ENCODE measurements at places on chromosomes 5 and 9.

GRCh38 chr5:146475190-146475780, 28.2 kb downstream of the TCERG1 start:
- no peak for DNase-seq

DNA sequence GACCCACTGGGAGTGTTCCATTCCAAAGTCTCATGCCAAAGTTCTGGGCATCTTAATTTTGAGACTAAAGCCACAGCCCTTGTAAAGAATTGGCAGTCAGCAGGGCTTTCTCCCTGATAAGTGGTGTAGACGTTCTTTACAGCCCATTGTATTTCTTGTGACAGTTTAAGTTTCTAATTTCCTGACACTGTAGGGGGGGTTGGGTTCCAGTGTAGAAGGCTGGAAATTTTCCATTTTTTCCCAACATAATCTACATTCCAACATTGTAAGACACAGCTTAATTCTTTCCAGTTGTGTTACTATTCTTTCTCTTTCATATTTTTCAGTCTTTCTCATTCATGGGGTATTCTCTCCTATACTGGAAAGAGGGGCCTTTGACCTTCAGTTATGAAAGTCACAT, 121.1 kb downstream of the FBXL7 start:
- DNase-seq = no peak

DNA sequence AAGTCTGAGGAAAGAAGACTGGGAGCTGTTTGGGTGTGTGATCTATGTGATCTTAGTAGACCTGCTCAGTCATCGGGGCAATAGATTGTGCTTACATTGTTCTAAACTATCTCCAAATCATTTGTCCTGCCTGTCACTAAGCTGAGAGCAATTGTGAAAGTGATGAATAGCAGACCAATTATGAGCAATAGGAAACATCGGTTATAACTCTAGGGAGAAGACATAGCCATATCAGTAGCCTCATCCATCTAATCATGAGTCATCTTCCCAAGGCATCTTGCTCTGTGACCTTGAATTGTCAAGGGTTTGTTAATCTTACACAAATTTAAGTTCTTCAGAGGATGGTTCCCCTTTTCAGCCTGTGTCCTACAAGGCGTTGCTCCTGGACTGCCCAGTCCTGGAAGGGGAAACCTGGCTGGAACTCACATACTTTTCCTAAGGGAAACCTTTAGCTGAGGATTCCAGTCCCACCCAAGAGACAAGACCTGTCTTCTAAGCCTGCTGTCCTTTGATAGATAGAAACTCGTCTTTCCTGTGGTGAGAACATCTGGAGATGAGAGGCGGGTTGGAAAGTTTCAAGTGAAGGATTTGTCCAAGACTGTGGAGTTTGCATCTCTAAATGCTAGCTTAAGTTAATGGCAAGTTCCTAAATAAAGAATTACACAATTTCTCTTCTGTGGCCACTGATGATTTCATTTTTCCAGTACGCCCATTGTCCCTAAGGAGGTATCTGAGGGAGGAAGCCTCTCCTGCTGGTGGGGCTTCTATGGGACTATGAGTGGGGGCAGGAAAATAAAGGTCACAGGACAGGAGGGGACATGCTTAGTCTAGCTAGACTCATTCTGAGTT, 53.9 kb upstream of the TRIM32 start:
- DNase-seq = no peak

DNA sequence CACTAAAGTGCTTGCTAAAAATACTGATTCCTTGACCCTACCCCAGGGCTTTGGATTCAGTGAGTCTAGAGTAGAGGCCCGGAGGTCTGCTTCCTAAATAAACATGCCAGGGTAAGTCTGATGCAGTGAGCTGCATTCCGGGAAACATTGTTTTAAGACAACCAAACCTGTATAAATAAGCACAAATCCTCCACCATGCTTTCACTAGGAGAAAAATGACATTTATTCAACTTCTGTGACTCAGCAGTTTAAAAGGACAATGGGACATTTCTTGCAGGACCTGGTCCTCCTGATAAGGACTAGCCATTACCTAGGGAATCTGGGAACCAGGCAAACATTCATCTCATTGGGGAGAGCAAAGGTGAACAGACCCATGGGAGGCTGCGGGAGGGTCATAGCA, 335.3 kb downstream of the MLLT3 start:
- DNase-seq = no peak

- DNase-seq = peak; percentile 91
These were observed at the start of gene HK3 for GRCh38 chr5:176899296-176899891. Gene HK3 (minus strand): TSS chr5:176899346. CDS start chr5:176896159, 3,187 bp downstream.

DNA sequence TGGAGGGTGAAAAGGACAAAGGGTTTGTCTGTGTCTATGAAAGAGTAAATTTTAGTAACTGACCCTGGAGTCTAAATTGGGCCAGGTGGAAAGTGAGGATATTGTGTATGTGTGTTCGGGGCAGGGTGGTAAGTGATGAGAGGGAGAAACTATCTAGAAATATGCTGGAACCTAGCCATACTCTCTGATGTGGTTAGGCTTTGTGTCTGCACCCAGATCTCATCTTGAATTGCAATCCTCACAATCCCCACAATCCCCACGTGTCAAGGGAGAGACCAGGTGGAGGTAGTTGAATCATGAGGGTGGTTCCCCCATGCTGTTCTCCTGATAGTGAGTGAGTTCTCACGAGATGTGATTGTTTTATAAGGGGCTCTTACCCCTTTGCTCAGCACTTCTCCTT, 60.6 kb downstream of the COMMD10 start:
- DNase-seq = no peak

DNA sequence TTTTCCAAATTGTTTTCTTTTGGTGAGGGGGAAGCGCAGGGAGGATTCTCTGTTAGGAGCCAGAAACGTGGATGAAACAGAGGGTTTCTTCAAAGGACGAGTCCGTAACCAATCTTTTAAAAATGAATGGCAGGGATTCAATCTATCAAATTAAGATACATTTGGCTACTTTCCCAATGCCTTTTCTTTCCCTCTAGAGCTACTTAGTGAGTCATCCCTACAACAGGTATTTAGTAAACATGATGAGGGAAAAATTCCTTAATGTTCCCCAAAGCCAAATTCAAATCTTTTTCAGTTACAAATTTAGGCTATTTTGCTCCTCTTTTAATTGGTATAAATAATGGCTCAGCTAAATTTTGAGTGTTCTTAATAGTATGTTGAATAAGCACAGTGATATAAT, 366.4 kb upstream of the RIOK2 start:
- DNase-seq = no peak

DNA sequence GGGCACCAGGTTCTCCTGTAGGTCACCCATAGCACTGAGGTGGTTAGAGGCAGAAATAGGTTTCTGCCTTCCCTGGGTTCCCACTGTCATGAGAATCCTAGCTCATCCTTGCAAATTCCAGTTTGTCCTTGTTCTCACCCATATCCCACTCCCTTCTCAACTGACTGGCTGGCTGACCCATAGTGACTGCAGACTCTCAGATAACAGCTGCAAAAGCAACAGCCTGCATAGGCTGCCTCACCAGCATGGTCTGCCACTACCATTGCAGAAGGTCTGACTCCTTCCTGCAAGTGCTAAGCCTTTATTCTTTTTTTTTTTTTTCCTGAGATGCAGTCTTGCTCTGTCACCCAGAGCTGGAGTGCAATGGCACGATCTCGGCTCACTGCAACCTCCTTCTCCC, 194.0 kb downstream of the SEMA6A start:
- DNase-seq = no peak

DNA sequence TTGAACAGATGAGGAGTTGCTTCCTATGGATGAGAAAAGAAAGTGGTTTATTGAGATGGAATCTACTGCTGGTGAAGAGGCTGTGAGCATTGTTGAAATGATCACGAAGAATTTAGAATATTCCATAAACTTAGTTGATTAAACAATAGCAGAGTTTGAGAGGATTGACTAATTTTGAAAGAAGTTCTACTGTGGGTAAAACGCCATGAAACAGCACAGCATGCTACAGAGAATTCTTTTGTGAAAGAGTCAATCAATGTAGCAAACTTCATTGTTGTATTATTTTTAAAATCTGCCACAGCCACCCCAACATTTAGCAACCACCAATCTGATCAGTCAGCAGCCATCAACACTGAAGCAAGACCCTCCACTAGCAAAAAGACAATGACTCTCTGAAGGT, 309.1 kb downstream of the SPOCK1 start:
- DNase-seq = no peak

DNA sequence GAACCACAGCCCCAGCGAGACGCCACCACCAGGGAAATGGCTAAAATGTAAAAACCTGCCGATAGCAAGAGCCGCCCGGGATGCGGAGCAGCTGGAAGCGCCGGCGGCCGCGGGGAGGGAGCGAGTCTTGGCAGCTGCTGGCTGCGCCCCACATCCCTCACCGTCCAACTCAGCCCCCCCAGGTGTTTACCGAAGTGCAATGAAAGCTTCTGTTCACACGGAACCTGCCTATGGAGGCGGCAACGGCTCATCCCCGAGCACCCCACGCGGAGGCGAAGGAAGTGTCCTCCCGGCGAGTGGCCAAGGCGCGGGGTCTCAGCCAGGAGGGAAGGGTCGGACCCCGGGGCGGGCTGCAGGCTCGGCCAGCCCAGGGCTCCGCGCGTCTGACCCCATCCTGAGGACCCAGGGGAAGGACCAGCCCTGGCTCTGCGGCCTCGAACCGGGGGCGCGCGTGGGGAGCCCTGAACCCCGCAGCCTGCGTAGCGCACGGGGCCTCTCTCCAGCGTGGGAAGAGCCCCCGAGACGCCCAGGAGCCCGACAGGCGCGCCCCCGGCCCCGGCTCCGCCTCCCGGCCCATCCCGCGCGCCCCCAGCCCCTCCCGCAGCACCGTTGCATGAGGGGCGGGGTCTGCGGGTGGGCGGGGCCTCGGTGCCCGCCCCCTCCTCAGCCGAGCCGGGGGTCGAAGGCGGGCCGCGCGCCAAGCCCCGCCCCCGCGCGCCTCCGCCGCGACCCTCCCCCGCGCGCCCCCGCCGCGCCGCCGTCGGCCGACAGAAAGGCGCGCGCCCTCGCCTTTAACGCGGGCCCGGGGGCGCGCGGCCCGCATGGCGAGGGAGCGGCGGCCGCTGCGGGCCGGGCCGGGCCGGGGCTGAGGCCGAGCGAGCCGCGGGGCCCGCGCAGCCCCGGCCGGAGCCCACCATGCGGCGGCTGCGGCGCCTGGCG, at the start of gene DIPK1B:
Gene DIPK1B (plus strand): TSS at position 822 of the 939 bp plus-strand sequence. CDS start 94 bp downstream, at position 916.
- DNase-seq = no peak

Data from MV-4-11 (cell line).